ENCODE measurements at places on chromosomes 3 and 15.

GRCh38 chr15:69491038-69491505, 38.5 kb downstream of the RPLP1 start:
- DNase-seq = no peak

DNA sequence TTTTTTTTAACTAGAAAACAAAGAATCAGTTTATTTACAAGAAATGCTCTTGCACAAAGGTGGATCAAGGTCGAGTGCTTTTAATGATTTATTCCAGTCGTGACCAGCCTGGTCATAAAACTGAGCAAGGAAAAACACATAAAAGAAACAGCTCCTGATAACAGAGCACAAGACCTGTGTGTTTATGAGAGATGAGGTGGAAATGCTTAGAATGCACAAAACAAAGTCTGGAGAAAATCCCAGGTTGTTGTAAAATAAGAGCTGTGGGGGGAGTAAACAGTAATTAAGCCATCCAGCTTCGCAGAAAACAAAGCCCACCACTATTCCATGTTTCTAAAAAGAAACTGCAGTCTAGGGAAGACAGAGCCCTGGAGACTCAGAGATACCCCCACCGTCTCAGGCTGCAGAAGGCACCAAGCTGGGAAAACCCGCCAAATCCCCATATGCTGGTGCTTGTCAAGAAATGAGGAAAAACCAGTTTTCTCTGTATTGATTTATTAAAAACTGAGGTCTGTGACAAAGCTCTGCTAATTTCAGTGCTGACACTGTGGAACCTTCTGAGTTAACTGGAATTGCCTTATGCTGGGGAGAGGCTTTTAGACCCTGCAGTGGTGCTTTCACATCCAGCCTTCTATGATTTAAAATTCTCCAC, 139.3 kb downstream of the ADAMTS17 start:
- no peak for DNase-seq

DNA sequence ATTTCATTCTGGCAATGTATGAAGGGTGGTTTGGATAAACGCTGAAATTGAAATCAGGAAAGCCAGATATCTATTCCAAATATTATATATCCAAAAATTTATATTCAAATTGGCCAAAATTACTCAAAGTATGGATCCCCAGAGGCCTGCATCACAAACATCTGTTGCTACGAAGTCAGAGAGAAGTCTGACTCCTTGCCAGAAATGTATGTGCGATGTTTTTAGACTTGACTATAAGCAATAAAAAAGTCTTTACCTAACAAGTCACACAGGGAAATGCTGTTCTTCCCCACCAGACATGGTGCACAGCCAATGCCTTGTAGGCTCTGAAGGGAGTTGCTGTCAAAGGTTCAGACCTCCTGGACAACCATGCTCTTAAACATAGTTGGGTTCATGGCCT, 533.1 kb downstream of the OTOL1 start:
- no peak for DNase-seq

- no peak for DNase-seq
These were observed 26.6 kb downstream of the NEK11 start for GRCh38 chr3:131053043-131053859.

GRCh38 chr15:52295421-52296001, at the start of gene MYO5C:
Gene MYO5C (minus strand): TSS chr15:52295804. CDS start chr15:52295636, 168 bp downstream.
- peak; percentile 78 for DNase-seq

DNA sequence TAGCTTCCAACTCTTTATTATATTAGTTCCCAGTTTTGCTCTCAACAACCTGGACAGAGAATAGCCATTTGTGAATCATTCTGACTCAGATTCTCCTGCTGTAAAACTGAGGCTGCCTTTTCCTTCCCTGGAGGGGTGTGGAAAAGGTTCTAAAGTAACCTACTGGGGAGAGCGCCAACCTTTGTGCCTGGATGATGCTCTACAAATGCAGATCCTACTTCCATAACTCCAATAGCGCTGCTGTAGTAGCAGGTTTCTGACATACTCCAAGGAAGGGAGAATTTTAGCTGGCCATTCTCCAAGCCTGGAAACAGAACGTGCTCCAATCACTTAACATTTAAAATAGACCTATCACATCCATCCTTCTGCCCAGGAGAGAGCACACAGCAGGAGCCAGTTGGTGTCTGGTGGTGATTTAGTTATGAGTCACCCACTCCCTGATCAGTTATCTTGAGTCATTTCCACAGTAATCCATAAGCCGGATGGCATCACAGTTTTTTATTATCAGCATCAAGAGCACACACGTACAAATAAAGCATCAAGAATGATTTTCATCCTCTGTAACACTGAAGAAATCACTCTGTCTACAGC, 38.3 kb downstream of the MYH15 start:
- no peak for DNase-seq

- DNase-seq = no peak
These were observed 231.3 kb upstream of the SATB1 start for GRCh38 chr3:18656410-18656809.

- no peak for DNase-seq
These were observed 47.6 kb downstream of the ANKRD28 start for GRCh38 chr3:15750143-15750542.

- DNase-seq = no peak
These were observed 178.5 kb downstream of the SMAD6 start for GRCh38 chr15:66880380-66881155.

GRCh38 chr15:88334436-88334835, 77.9 kb upstream of the NTRK3 start:
- no peak for DNase-seq

GRCh38 chr15:82646250-82647044, 716 bp downstream of the CPEB1 start:
- DNase-seq = no peak

Data from mesothelial cell of epicardium (in vitro differentiated cells).